Stimulated activated CD4-positive, alpha-beta T cell treated with anti-CD3 and anti-CD28 coated beads, Interleukin-12 subunit alpha, Interleukin-12 subunit beta, amount 100 ng/mL, for 48 hours (primary cell): ENCODE measurements at places on chromosomes 2 and 18.

GRCh38 chr18:47531717-47532116 lies 280.3 kb upstream of the SKOR2 start:
- DNase-seq = no peak

- no peak for DNase-seq
These were observed 64.5 kb upstream of the ADAM23 start for GRCh38 chr2:206378835-206379234.

- DNase-seq = no peak
These were observed 313.9 kb downstream of the TRIB2 start for GRCh38 chr2:13030606-13031005.

DNA sequence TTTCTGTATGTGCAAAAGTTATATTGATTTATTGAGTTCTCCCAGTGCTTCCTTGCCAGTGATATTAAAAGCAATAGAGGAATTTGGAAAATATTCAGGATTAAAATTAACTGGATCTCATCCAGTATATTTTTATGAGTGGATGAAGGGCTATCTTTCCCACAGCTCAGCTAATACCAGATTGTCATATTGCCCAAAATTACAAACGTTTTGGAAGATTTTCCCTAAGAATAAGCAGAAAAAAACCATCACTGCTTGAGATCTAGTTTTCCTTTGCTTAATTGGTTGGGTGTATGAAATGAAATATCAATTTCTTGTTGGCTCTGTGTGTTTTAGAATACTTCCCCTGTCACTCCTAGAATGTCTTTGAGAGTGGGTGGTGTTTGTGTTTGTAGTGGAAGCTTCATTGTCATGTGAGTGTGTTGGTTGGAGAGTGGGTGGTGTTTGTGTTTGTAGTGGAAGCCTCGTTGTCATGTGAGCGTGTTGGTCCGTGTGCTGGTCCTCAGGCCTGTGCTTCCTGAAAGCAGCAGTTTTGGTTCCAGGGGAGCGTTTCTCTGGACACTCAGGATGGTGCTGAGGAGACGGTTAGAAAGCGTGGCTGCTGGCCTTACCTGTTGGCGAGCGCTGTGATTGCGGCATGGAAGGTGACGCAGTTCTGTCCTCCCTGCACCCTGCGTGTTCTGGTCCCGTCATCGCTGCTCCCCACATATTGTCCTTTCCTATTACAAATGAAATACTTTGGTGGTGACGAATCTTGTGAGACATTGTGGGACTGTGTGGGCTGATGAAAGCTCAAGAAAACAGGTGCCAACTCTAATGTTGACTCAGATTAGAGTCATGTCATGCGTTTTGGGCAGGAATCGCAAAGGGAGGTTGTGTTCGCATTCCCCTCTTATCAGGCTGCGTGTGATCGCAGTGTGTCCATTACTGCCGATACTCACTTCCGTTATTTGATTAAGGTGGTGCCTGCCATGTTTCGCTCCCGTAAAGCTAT lies 12.4 kb downstream of the ASB1 start:
- DNase-seq = peak; percentile 51

DNA sequence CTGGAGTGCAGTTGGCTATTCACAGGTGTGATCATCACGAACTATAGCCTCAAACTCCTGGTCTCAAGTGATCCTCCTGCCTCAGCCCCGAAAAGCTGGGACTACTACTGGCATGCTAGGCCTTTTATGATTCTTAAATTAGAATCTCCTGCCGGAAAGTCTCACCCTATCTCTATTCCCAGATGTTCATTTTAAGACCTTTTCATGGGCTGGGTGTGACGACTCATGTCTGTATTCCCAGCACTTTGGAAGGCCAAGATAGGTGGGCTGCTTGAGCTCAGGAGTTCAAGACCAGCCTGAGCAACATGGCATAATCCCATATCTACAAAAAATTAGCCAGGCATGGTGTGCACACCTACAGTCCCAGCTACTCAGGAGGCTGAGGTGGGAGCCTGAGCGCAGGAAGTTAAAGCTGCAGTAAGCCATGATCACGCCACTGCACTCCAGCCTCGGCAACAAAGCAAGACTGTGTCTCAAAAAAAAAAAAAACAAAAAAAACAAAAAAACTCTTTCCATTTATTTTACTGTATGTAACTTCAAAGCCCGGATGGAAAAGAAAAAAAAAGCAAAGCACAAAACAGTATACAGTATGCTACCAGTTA lies 8.1 kb downstream of the PPP4R3B start:
- DNase-seq = no peak

DNA sequence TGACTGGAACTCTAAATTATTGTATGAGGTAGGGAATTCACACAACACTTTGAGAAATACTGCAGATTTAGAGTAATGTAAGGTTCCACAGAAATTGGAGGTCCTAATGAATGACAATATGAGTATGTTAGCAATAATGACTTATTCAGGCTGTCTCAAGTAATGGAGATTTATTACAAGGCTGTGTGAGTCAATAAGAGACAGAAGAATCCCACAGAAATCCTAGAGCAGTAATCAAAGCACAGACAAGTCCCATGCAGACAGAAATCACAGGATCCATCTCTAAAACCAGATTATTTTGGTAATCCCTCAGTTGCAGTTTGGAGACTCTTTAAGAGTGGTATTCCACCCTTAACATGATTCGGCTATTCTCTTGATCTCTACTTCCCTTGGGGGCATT lies 83.6 kb downstream of the FAM161A start:
- DNase-seq = no peak

DNA sequence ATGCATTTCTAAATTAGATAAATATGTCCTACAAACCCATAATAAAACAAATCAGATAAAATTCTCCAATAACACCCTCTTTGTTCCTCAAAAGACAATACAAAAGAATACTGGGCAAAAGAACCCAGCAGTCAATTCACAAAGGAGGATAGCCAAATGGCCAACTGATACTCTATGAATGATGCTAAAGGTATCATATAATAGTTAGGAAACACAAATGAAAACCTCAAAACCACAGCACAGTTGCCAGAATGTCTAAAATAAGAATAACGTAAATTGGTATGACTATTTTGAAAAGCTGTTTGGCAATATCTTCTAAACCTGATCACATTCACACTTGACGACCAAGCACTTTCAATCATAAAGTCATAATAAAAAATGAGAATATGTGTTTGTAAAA lies 315.4 kb downstream of the CDH7 start:
- DNase-seq = no peak

DNA sequence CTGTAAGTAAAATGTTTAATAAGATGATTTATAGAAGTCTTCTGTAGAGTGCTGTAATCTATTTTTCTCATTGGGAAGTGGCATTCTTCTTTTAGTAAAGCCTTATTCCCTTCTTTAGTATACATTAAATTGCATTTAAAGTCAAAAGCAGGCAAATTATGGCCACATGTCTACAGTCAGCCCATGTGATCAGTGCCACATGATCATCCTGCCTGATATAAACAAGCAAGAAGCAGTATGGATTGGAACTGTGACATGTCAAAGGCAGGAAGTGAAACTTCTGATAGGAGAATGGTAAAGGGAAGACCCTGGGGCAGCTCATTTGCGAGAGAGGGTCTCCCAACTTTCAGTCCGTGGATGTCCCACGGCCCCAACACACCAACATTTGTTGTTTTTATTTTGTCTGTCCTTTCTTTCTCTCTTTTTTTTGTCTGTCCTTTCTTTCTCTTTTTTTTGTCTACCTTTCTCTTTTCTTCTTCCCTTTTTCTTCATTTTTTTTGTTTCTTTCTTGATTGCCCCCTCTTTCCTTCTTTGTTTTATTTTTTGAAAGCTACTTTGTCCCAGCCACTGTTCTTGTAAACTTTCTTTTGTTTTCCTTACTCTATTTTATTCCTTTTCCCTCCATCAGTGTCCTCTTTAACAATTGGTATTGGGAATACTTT lies 154.9 kb downstream of the DTNA start:
- DNase-seq = no peak

- DNase-seq = no peak
These were observed 1815.3 kb upstream of the CELF4 start for GRCh38 chr18:39380866-39381265.

GRCh38 chr2:120736202-120736623 lies 545 bp downstream of the GLI2 start:
- DNase-seq = no peak

GRCh38 chr2:55922291-55922907 lies 1.2 kb downstream of the EFEMP1 start:
- no peak for DNase-seq

DNA sequence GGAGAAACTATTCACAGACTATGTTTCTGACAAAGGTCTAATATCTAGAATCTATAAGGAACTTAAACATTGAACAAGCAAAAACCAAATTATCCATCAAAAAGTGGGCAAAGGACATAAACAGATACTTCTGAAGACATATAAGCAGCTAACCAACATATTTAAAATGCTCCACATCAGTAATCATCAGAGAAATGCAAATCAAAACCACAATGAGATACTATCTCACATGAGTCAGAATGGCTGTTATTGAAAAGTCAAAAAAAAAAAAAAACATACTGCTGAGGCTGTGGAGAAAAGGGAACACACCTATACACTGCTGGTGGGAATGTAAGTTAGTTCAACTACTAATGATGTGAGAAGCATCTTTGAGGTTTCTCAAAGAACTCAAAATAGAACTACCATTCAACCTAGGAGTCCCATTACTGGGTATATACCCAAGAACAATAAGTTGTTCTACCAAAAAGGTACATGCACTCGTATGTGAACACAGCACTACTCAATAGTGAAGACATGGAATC lies 220.4 kb upstream of the TFPI start:
- no peak for DNase-seq

DNA sequence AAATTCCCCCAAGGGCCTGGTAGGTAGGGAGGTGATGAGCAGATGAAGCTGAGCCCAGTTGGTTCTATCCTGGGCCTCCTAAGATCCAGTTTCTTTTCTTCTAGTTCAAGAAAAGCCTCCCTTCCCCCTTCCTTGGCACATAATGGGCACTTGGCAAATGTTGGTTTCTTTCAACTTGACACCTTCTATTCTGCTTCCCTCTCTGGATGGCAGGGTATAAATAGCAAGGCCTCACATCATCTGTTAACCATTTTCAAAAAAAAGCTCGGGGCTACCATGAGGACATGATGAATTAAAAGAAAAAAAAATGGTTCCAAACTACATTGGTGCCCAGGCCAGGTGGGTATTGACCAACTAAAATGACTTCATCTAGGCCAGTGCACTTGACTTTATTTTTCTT lies 29.9 kb downstream of the CTAGE1 start:
- DNase-seq = no peak

GRCh38 chr2:88808083-88808482 lies 116.6 kb downstream of the RPIA start:
- no peak for DNase-seq

GRCh38 chr2:99140860-99141109 lies 722 bp upstream of the C2orf15 start:
- DNase-seq = no peak

GRCh38 chr2:189258616-189259365 lies 79.2 kb upstream of the COL5A2 start:
- DNase-seq = no peak

GRCh38 chr18:75052475-75052874 lies 156.5 kb downstream of the PTGR3 start:
- DNase-seq = no peak
